ENCODE measurements at places on chromosomes 12 and 14.

DNA sequence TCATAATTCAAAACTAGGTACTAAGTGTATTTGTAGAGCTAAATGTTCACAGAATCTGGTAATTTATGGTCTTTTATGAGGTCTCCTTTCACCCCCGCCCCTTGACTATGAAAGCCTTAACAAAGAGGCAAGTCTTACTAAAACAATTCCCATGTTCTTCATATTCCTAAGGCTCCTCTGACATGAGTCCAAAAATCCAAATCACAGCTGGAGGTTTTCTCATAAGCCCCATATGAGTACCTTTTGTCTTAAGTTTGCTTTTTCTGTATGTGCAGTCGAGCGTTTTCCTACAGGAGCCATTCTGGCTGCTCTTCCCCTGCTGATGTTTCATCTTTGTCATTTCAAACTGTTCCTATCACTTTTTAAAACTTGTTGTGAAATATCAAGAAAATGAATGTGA lies 55.2 kb downstream of the SIX1 start:
- DNase-seq, result no peak

- no peak for DNase-seq
These were observed 77.2 kb downstream of the C2CD5 start for GRCh38 chr12:22467190-22467589.

DNA sequence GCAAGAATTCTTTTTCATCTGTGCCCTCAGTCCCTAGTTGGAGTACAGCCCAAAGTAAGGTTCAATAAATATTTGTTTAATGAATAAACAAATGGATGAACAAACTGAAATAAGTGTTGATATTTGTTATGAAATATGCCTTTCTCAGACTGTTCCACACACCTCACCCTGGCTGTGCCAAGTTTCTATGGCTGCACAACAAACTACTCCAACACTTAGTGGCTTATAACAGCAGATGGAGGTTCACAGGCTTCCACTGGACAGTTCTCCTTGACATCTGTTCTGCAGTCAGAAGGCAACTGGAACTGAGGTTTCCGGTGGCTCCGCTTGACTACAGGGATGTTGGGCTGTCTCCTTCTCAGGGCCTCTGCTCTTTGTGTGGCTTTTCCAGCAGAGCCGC lies 197.1 kb downstream of the RGS6 start:
- no peak for DNase-seq

DNA sequence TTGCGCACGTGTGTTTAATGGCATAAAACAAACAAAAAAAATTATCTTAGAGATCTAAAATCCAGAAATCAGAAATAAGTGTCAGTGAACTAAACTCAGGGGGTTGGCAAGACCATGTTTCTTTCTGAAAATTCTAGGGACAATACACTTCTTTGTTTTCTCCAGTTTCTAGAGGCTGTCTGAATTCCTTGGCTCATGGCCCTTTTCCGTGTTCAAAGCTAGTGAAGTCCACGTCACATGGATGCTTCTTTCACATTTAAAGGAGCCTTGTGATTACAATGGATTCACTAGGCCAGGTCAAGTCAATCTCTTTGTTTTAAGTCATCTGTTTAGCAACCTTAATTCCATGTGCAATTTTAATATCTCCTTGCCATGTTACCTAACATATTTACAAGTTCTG lies 22.4 kb downstream of the SLCO1B3 start:
- DNase-seq, result no peak

- DNase-seq, result no peak
These were observed 96.2 kb upstream of the HSPB8 start for GRCh38 chr12:119082496-119082895.

- no peak for DNase-seq
These were observed 267.4 kb downstream of the ADAMTS20 start for GRCh38 chr12:43284486-43285158.

DNA sequence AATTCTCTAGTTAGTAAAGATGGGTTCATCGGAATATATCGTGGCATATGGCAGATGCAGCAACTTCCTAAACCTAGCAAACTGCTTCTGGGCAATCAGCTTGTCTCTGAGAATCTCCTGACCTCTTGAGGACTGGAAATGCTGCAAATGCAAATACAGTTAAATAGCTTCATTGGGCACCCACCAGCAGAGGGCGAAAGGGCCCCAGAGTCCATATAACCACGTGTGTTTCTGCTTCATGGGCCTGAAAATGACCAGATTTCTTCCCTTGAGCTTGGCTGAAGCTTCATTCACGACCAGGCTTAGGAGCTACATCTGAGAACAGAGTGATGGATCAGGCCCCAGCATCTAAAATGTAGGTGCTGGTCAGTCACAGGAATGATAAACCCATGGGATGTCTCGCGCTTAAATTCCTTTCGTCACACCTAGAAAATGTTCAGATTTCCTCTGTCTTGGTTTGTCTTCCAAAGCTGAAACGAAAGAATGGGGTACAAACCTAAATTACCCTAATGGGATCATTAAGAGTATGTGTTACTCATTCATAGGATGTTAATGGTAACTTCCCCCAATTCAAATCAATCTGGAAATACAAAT lies 1482.5 kb upstream of the TMEM132C start:
- DNase-seq, result no peak

DNA sequence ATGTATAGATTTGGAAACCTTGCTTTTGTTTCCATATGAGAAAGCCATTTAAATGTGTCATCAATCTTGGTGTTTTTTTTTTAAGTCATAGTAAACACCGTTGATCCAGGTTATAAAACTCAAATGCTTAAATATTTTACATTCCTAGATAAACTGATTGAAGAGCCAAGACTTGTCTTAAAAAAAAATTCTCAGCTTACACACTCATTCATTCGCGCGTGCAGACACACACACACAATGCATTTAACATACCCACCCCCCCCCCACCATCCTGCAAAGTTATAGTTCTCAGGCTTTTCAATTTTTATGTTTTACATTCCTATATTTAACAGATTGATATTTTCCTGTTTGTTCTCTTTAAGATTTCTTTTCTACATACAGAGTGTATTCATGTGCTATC lies 536.4 kb downstream of the PRKD1 start:
- DNase-seq, result no peak

DNA sequence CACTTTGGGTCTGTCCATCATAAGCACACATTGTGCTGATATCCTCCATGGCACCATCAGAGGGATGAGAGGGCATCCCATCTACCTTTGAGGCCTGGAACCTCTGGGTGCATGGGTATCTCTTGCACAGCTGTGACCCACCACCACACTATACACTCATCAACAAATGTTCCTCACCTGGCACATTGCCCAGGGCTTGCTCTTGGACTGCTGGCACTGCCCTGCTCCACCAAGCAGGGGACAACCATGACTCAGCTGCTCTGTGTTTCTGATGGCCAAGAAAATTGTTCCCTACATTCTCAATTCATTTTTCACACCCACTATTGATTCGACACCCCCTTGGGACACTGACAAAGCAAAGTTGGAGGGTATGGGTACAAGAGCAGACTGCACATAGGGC lies 155.5 kb downstream of the PTPRO start:
- DNase-seq, result no peak

DNA sequence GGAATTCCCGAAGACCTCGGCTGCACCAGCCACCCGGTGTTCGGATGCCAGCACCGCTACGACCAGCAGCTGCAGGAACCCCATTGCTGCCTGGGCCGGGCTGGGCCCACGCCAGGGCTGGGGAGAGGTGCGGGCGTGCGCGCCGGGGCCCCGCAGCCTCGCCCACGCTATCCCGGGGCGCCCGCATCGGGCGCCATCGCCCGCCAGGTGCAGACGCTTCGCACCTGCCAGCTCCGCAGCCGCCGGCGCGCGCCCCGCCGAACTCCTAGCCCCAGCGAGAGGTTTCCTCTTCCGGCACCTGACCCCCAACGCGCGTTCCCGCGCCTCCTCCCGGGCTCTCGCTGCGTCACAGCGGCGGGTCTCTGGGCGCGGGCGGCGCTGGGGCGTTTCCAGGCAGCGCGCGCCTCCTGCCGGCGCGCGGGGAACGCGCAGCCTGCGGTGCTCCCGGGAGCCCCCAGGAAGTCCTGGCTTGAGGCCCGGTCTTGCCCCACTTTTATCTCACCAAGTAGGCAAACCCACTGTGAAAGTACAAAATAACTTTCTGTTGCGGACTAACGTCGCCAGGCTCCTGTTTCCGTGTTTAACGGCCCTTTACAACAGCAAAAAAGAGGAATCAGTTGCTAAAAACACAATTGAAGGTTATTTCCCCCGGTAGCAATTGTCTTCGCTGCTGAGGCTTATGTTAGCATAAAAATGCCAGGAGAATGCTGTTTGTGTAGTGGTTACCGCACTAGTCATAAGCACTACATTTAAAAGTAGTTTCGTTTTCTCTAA lies at the start of gene TM7SF3:
Gene TM7SF3 (minus strand): TSS at position 300 of the 774 bp plus-strand sequence. CDS start 216 bp downstream, at position 84.
- peak; percentile 96 for DNase-seq

DNA sequence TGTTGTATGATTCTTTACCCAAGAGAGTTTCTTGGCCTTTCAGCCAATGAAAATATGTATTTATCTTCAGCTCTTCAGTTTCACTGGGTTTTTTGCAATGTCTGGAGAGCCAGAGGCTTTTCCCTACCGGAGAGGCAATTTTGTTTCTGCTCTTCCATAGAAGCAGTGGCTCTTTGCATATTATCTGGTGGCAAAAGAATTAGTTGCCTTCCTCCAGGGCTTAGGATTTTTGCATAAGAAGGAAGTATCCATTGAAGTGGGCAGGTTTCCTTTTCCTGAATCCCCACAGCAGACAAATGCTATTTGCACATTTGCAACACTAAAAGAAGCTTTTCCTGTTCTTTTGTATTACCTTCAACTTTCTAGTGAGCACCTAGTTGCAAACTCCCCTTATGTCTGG lies 75.2 kb downstream of the NTS start:
- no peak for DNase-seq

DNA sequence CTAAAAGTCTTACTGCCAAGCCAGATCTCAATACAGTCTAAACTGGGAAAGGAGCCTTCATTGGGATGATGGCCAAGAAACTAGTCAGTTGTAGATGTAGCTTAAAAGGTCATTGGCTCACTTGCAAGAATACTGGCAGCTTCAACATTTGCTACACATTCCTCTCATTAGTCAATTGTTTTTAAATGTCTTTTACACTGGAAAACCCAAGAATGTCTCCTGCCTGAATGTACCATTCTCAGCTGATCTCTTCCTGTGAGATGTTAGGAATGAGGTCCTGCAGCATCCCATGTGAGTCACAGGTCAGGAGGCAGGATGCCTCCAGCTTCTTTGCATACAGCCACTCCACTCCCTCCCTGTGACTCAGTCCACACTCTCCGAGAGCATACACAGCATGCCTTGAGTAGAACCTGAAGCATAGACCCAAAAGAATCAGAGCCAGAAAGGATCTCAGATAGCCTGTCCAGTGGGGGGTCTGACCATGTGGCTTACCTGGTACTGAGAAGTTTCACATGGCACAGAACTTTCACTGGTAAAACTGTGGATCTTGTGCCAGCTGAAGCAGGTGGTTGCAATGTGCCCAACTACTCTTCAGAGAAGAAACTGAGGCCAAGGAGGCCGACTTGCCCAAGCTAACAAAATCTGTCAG lies 56.0 kb upstream of the HECTD1 start:
- DNase-seq, result no peak

GRCh38 chr12:112005419-112006395 lies 7.3 kb downstream of the TMEM116 start:
- no peak for DNase-seq

DNA sequence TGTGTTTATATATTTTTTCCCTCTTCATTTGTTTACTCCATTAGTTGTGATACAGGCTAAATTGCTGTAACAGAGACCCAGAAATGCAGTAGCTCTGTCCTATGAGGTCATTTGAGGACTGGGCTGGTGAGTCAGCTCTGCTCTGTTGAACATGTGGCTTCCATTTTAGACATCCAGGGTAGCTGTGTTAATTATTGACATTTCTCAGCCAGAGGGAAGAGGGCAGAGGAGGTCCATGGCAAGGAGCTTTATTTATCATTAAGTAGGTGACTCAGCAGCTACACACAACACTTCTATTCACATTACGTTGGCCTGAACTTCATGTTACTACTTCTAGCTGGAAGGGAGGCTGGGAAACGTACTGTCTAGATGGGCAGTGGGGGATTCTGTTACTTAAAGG lies 85.4 kb downstream of the PTCSC3 start:
- DNase-seq, result no peak

- no peak for DNase-seq
These were observed 171.7 kb downstream of the NRXN3 start for GRCh38 chr14:78341827-78342389.

DNA sequence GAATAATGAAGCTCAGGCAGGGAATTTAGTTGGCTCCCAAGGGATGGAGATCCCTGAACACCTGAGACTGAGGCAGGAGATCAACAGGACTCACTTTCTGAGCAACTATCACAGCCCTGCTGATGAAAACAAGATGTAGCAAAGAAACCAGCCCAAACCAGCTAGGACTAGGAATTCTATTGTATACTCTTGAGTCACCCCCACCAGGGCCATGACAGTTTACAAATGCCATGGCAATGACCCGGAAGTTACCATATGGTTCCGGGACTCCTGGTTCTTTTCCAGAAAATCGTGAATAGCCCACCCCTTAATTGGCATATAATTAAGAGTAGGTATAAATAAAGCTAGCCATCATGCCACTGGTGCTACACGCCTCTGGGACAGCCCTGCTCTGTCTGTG lies 46.0 kb upstream of the OASL start:
- no peak for DNase-seq

DNA sequence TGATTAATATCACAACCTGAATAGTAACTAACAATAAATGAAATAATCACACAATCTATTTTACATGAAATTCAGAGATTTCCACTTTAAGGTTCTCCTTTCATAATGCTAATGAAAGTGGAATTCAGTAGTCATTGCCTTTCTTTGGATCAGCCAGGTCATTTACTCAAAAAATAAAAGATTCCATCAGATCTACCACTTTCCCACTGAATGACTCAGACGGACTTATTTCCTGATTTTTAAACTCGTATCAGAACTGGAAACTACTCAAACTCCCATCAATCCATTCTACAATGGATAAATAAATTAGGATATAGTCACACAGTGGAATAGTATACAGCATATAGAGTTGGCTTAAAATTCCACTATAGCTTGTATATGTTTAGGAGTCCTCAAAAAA lies 237.1 kb downstream of the MED13L start:
- no peak for DNase-seq

DNA sequence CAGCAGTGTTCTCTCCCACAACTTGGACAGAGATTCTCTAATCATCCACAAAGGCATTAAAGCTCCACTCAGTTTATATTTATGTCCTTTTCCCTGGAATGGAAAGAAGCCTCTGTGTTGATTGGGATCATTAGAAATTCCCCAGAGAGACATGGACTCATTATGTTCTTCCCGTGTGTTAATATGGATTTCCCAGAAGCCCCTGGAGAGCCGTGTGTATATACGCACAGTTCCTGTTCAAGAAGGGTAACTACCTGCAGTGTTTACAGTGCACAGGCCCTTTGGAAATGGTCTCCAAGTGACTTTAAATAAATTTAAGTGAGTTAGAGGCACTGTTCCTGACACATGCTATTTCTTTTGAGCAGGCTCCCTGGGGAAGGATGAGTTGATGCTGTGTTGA lies 428.0 kb upstream of the TMTC1 start:
- DNase-seq, result no peak

Data from activated T-cell treated with anti-CD3 and anti-CD28 coated beads, Interleukin-2, amount 50 U/mL, for 1 hour (primary cell).